ENCODE measurements at places on chromosomes 3 and 15.

DNA sequence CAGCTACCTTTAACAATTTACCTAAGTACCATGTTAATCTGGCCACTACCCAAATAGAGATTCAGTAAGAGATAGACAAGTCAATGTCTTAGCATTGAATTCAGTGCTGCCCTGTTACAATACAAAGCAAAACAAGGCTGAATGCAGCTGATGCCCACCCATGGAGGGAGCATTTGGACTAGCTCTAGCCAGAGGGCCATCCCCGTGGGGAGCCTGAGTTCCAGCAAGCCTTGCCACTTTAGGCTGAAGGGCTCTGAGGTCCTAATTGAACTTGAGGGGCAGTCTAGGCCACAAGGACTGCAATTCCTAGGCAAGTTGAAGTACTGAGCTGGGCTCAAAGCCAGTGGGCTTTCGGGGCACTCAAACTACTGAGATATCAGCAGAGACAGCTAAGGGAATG lies 265.9 kb downstream of the EFHB start:
- DNase-seq, result no peak

- DNase-seq, result no peak
Measured at GRCh38 chr15:74185710-74186348, 12.3 kb downstream of the ISLR start.

DNA sequence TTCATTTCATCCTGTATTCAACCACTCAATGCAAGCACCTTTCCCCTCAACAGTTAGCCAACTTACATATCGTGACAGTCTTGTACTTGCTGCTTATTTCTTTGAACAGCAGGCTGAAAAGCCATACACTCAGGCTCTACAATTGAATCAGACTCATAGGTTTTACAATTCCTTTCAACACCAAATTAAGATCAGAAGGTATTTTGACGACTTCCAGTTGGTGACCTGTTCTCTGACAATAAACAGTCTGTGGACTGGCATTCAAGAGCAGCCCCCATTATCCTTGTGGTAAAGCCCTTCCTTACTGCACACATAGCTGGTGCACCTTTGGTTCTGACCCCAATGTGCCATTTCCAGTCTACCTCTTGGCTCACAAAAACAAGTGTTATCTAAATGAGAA lies 140.0 kb upstream of the MB21D2 start:
- no peak for DNase-seq

GRCh38 chr15:33742800-33743199 lies 225.5 kb upstream of the CHRM5 start:
- DNase-seq, result no peak

DNA sequence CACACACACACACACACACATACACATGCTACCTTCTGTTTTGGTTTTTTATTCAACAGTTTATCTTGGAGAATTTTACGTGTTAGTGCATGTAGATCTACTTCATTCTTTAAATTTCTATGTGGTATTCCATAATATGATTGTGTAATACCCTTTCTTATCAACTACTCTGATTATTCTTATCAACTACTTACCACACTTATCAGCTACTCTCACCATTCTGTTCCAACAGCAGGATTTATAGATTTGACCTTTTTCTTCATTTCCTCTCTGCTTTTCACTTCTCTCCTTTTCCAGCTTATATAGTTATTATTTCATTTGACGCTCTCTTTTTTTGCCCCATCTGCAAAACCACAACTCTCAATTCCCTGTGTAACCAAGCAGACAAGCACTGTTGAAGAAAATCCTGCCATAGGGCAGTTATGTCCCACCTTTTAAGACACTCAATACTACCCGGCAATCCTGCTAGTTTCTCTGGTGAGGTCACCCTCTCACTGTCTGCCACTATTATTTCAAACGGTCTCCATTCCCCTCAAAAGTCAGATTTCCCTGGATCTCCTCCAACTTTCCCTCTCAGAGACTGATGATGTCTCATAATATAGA lies 56.9 kb upstream of the SATB1 start:
- DNase-seq, result no peak

- no peak for DNase-seq
Measured at GRCh38 chr3:78668302-78668701, 1099.5 kb downstream of the ROBO1 start.

- no peak for DNase-seq
Measured at GRCh38 chr15:71146580-71146982, 31.3 kb downstream of the THSD4 start.

- DNase-seq, result no peak
Measured at GRCh38 chr3:16462679-16463078, 50.8 kb downstream of the RFTN1 start.

DNA sequence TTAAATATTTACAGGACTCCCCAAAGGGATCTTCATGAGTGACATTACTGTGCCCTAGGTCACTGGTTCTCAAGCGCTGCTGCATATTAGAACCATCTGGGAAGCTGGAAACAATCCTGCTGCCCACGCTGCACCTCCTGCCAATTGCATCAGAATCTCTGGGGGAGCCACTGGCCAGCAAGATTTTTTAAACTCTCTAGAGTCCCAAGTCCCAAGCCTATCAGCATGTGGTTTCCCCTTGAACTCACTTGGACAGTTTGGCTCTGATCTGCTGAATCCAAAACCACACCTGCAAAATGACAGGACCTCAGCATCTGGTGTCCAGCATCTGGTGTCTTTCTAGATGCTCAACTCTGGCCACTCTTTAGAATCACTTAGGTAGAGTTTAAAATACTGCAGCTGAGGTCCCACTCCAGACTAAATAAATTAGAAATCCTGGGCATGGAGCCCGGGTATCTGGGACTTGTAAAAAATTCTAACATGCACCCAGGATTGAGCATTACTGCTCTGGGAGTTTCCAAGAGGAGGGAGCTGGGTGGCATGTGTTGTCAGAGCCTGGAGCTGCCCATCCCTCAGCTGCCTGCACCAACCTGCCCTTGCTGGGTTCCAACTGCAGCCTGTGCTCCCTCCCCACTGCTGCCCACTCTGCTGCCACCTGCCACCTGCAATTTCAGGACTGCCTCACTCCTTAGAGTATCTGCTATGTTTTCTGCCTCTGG lies 311.3 kb downstream of the SLC9A9 start:
- no peak for DNase-seq

GRCh38 chr15:41661518-41662225 lies 1.5 kb downstream of the MGA start:
- DNase-seq, result peak; percentile 60

GRCh38 chr3:59808446-59808845 lies 758.6 kb upstream of the CFAP20DC start:
- no peak for DNase-seq

GRCh38 chr3:130345487-130346079 lies at the start of gene COL6A5:
Gene COL6A5 (plus strand): TSS chr3:130345672. CDS start chr3:130373639, 27,967 bp downstream.
- DNase-seq, result peak; percentile 11

- DNase-seq, result no peak
Measured at GRCh38 chr15:60945196-60945595, 283.9 kb downstream of the RORA start.

- DNase-seq, result no peak
Measured at GRCh38 chr3:16033889-16034687, 140.4 kb upstream of the GALNT15 start.

DNA sequence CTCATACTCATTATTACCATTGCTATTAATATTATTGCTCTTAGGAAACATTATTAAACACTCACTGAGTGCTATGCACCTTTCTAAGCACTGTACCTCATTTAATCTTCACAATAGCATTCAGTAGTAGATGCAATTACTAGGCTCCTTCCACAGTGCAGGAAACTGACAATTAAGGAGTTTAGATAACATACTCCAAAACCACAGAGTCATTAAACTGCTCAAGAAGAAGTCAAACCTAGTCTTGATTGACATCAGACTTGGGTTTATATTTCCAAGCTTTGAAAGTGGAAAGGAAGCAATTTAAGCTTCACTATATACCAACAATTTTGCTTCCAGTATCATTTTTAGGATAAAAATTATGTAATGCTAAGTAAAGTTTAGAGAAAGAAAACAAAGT lies 490.1 kb upstream of the ARRDC4 start:
- DNase-seq, result no peak

DNA sequence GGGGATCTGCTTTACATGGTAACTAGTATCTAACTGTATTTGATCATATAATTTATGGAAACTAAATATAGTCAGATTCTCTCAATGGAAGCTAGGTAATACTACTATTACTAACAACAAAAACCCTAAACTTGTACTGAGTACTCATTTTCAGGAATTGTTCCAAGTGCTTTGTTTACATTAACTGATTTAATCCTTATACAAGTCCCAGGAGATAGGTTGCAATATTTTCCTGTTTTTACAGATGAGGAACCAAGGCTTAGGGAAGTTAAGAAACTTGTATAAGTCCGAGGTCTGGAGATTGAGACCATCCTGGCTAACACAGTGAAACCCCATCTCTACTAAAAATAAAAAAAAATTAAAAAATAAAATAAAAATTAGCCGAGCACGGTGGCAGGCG lies 7.5 kb upstream of the MTHFS start:
- no peak for DNase-seq

- no peak for DNase-seq
Measured at GRCh38 chr15:46280762-46281542, 646.1 kb downstream of the SQOR start.

DNA sequence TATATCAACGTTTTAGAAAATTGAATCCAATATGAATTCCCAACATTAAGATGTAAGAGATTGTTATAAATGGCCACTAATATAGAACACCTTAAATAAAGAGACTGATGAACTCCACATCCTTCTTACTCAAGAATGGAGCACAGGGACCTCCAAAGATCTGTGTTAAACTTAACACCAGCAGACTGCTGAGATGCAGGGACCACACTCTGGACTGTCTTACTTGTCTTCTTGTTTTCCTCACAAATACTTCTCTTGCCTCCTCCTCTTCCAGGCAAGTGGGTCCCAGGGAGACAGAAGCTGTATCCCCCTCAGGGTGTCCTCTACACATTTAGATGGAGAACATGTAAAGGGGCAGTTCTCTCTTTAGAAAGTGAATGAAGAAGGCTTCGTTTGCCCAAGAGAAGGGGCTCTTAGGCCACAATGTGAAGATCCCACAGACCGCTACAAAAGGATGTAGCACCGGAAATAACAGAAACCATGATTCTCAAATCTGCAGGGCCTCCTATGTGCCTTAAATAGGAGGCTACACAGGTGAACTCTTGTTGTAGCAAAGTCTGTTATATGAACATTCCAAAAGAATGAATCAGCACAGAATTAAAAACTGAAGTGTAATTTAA lies 52.2 kb downstream of the SATB1 start:
- no peak for DNase-seq

DNA sequence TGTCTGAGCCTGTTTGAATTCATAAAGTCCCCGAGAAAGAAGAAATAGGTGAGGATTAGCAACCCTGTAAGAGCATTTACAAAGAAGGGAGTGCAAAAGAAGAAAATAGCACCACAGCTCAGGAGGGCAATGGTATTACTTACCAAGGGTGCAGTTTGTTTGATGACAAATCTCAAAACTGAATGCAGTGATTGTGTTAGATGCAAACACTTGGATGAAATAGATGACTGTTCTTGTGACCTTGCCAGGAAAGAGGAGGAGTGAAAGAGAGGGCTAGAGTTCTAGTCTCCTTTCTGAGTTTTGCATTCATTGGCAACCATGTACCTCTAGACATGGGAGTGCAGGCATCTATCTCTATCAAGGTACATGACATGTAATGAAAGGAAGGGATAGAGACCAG lies 1030.8 kb upstream of the CFAP20DC start:
- no peak for DNase-seq

DNA sequence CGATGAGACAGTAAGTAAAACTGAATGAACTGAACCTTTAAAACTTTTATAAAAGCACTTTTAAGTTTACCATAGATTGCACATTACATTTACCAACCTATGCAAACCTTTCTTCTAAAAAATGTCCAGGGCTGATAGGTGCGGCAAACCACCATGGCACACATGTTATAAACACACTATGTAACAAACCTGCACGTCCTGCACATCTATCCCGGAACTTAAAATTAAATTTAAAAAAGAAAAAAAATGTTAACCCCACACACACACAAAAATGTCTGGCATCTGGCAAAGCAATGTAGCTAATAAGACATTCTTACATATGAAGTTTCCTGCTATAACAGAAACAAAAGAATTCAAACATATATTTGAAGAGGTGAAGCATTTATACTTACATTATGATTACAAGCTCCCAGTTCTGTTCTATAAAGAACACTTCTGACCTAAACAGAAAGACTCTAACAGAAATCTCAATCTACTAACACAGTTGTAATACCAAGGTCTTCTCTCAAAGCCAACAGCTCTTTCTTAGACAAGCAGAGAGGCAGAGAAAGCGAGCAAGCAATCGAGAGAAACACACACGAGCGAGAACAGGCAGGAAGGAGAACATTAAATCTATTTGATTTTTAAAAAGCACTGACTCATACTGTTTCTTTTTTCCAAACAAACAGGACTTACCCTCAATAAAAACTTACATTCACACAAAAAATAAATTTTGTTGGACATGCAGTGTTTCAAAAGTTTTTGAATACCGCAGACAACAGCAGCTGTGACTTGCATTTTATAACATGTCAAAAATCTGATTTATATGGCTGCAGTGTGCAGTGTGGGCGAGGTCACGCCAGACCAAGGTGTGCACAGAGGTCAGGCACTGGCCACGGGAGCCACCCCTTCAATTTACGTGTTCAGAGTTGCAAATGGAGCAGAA lies at the start of gene NRG4:
NRG4 (minus strand) TSS at position 798 of the 925 bp plus-strand sequence. CDS start 1,194 bp downstream, outside the sequence.
- DNase-seq, result no peak

- no peak for DNase-seq
Measured at GRCh38 chr3:186997473-186997939, 67.2 kb downstream of the ST6GAL1 start.

- DNase-seq, result no peak
Measured at GRCh38 chr15:39974656-39975230, 40.8 kb downstream of the EIF2AK4 start.

Measured in right renal pelvis (tissue), 4 donors.